ENCODE measurements at places on chromosomes 3 and 15. TPM values are rescaled to one million over a fixed set of nuclear protein-coding genes. Genes with fewer than 3 reads are reported as not detected.

ATP10A gene
- 4.4 TPM for total RNA-seq

- DNase-seq: peak; percentile 54
Observed at GRCh38 chr3:29759411-29760225, 478.7 kb downstream of the RBMS3 start.

DNA sequence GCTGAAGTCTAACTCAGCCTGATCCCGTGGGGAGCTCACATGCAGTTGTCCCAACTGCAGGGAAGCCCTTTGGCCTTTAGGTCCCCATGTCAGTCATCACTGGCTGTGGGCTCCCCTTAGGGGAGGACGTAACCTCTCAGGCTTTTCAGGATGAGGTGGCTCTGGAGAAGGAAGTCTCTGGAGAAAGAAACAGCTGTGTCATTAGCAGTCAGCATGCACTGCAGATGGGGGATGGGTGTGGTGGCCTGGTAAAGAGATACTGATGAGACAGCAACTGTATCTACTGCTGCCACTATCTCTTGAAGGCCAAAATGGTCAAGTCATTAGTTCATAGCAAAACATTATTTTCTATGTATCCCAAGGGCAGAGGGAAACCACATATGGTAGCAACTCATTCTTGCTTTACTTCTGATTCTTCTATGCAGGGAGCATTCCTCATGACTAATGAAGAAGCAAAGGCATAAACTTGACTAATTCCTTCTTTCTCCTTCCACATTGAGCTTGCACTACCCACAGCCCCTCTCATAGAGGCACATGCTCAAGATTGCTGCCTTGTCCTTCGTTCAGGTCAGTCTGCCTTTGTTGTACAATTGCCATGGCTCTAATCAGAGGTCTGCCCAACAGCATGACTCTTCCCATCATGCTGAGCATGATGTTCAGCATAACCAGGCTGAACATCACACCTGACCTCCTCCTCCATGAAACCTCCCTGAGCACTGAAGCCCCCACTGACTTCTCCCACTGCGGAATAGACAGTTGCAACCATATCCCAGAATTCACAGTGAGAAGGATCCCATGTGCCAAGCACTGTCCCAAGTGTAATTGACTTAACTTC is 47.8 kb upstream of the TMEM158 start:
- no peak for DNase-seq

DNA sequence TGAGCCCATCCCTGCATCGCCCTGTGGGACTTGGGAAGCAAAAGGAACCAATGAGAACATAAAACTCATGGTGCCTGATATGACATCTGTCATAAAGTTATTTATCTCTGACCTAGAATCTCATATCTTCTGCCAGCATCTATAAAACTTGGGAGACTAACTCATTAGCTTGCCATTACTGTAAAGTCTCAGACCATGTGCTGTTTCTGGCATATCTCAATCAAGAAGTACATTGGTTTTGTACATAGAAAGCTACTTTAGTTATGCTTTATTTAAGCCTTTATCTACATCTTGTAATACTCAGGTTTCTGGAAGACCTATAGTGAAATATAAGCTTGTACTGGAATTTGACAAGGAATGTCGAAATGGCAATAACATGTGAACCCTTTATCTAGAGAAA is 112.5 kb downstream of the ZNF385D start:
- no peak for DNase-seq

DNA sequence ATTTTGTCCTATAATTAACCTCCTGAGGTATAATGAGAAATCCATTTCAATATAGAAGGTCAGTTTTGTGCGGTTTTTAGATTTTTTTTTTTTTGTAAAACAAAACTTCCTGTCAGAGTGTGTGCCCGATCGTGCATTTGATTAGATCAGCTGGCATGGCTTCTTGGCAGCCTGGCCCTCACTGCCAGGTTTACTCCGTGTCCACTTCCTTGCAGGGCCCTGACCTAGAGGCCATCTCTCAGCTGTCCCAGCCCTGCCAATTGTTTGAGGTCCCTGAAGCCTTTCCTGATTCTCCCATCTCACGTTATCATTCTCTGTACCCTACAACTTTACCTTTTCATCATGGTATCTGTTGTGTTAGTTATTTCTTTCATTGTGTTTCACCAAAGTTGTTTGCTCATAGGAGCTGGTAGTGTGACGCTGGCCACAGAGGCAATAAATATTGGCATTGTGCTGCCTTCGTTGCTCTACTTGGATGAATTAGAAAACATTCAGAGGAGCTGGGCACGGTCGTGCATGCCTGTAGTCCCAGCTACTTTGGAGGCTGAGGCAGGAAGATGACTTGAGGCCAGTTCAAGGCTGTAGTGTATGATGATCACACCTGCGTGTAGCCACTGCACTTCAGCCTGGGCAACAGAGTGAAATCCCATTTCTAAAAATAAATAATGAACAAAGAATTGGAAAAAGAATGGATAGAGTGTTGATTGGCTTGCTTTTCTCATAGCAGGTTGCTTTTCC is 202.0 kb downstream of the GHSR start:
- no peak for DNase-seq

DNA sequence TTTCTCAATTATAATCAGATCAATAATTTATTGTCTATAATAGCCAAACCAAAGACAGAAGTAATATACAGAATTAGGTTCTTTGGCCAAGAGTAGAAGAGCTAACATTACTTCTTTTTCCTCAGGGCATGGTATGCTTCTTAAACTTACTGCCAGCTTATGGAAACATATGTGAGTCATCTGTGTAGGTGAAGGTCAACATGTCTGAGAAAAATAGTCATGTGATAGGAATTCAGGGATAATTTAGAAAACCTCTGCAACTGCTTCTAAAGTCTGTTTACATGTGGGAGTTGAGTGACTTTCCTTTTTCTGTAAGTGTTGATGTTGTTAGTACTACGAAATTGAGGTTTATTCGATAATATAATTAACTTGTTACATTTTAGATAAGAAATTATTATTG is 19.2 kb upstream of the MAP6D1 start:
- DNase-seq: peak; percentile 76

- no peak for DNase-seq
Observed at GRCh38 chr15:43143203-43143941, 10.0 kb downstream of the TMEM62 start.

DNA sequence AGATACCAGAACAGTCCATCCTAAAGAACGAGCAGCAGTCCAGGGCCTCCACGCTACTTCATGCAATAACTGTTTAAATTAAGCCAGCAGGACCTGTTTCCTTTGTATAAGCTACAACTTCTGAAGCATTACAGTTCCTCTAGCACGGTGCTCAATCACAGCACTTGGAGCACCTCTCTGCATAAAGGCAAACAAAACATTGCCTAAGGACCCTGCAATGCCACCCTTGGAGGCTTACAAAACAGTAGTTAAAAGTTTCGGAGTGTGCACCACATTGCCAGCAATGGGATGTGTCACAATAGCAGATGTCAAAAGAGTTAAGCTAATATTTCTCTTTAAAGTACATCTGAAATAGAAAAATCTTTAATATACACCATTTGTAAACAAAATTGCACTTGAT is 2.6 kb upstream of the VPS39 start:
- no peak for DNase-seq

DNA sequence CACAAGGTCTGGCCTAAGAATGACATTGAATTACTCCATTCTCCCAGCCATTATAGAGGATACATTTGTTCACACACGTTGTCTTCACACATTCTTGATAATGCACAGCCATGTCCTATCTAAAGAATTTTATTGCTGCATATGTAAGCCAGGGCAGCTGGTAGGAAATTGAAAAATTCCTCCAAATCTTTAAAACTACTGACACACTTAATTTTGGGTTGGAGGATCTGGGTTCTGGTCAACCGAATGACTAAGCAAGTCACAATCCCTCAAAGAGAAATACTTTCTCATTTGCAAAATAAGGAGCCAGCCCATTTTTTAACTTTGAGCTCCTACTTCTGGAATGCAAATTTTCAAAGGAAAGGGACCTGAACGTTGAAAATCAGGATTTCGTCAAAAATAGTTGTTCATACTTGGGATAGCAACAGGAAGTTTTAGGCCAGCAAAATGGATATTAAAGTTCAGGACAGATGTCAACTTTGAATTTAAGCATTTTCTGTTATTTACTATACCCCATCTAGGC is 638.3 kb downstream of the NTRK3 start:
- DNase-seq: peak; percentile 79

GRCh38 chr15:37081983-37082382 is 18.4 kb downstream of the MEIS2 start:
- peak; percentile 64 for DNase-seq

DNA sequence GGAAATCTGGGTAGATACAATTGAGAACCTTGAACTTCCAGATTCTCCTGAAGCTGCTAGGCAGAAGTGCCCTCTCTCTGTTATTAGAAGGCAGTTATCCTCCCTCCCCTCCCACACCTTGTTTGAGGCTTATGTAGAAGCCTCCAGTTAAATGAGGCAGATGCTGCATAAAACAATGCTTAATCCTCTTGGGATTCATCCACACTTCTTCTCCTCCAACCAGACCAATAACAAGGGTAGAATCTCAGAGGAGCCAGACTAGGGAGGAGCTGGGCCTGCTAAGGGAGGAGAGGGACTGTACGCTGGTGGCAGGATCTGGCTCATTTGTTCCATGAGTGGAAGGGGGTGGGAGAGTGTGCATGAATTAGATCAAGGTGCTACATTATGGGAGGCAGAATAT is 88.3 kb upstream of the PRR23C start:
- DNase-seq: no peak

DNA sequence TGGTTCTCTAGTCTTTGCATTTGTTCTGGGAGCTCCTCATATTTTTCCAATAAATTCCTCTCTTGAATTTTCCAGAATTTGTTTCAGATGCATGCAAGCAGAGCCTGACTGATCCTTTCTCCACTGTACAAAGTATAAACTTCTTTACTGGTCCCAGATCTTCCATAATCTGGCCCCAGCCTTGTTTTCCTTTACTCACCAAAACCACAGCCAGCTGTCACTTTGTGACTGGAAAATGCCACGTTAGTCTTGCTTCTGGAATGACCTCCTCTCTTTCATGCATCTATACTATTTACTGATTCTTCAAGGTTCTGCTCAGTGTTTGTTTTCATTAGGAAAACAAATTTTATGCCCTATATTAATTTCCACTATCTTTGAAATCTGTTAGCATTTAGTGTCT is 60.4 kb upstream of the SPPL2A start:
- DNase-seq: no peak

DNA sequence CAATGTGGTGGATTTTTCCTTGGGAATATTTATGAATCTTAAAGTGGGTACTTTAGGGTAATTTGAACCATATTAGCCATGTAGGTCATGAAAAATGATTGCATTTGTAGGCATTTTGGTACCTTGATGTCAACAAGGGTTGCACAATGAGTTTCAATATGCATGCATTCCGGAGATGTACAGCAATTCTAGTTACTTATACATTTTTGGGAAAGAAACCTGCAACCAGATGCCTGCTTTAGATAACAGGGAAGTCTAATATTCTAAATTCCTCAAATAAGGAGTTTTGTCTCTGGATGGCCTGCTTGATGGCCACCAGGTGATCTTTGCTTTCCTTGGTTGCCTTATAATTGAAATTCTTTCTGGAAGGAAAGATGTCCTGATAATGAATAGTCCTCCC is 240.5 kb upstream of the SETMAR start:
- DNase-seq: no peak

- DNase-seq: no peak
Observed at GRCh38 chr3:32757618-32758374, 60.0 kb upstream of the TRIM71 start.

DNA sequence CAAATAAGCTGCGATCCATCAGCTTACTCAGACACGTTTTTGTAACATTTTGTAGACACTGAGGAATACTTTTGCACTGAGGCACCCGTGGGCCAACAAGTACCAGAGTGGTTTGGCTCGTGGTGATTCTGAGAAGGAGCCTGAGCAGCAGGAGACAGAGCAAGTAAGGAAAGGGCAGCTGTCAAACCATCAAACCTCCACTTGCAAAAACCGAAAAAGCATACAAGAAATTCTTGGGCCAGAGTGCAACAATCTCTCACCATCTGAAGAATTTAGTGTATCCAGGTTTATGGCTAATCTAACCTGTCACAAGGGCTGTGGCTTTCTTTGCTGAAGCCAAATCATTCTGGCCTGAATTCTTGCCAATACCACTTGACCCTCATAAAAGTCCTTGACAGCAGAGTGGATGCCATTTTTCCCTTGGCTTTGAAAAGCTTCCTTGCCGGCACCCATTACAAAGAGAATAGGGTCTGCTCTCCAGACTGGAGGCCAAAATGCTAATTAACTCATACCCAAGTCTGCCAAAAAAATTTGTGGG is 56.7 kb downstream of the MYO1E start:
- peak; percentile 82 for DNase-seq
